ENCODE measurements at places on chromosomes 7 and 10.
A peak's percentile ranks its signal among the peaks of the same experiment; 100 is the strongest.

DNA sequence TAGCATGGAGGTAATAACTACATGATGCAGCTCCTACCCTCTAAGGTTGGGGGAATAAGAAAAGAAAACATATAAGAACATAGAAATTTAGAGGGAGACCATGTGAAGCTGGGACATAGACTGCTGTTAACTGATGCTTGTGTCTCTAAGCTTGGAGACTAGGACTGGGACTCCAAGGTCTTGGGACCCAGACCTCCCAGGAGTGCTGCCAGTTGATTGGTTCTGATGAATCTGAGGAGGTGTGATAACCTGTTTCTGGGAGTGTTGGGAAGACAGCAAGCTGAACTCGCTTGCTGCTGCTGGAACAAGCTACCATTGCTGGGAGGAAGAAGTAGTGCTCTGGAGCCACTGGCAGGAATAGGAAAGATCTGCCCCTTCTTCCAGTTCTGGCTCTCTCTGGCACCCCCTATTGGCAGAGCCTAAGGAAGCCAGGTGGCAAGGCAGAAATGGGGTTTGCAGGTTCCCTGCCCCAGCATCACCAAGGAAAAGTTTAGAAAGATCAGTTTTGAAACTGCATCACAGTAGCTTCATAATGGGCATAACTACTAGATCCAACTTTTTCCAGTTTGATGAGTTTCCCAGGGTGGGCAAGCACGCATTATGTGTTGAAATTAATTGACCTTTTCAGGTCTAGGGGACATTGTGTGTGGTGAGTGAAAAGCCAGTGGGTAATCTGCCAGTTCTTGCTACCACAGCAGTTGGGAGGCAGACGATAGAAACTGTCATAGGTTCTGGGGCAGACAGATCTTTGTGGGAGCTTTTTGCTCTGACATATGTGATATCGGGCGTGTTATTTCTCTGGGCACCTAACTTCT, 140.7 kb downstream of the SND1 start:
- no peak for DNase-seq

- DNase-seq: no peak
Measured at GRCh38 chr7:96246919-96247318, 75.0 kb downstream of the SLC25A13 start.

- DNase-seq: peak; percentile 55
Measured at GRCh38 chr10:119737823-119738222, 12.0 kb downstream of the INPP5F start.

- DNase-seq: no peak
Measured at GRCh38 chr10:11603741-11604140, 7.7 kb downstream of the USP6NL start.

DNA sequence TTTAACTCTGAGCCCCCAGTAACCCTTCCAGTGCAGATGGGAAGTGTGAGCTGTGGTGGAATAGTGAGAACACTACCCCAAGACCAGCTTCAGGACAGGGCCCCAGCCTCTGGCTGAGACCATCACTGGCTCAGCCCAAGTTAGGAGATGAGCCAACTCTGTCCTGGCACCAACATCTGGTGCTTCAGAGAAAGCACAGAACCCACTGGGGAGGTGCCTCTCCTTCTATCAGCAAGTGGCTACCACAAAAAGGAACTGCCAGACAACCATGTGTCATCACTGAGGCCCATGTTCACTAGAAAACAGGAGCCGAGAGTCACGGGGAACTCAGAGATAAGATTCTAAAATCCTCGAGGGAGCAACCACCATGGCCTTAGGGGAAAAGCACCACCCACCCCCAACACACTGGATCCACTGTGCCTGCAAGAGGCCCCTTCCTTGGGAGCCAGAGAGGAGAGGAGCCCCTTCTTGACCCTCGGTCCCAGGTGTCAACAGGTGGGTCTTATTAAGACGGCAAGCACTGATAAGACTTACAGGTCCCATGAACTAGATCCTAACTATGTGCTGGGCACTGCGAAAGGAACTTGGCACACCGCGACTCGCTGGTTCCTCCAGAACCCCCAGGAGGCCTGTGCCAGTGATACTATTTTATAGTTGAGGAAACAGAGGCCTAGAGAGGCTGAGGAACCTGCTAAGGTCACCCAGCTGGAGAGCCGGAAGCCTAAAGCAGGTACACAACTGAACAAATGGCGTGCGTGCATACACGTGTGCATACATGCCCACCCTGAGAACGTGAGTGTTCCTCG, 102.7 kb downstream of the FAM53B start:
- peak; percentile 28 for DNase-seq

GRCh38 chr10:127840884-127841283, 51.9 kb downstream of the CLRN3 start:
- DNase-seq: no peak

DNA sequence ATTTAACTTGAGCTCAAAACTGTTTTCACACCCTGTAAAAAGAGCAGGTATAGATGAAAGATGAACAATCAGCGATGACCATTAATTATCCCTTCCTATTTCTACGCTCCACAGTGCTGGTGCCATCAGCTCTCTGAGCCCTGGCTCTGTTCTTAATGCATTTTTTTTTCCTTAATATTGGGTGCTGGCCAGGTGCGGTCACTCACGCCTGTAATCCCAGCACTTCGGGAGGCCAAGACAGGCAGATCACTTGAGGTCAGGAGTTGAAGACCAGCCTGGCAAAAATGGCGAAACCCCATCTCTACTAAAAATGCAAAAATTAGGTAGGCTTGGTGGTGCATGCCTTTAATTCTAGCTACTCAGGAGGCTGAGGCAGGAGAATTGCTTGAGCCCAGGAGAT, 4.2 kb downstream of the STEAP4 start:
- no peak for DNase-seq

GRCh38 chr10:13978533-13979115, 352.1 kb downstream of the FRMD4A start:
- peak; percentile 92 for DNase-seq

- DNase-seq: no peak
Measured at GRCh38 chr7:19099194-19099593, 18.2 kb downstream of the TWIST1 start.

DNA sequence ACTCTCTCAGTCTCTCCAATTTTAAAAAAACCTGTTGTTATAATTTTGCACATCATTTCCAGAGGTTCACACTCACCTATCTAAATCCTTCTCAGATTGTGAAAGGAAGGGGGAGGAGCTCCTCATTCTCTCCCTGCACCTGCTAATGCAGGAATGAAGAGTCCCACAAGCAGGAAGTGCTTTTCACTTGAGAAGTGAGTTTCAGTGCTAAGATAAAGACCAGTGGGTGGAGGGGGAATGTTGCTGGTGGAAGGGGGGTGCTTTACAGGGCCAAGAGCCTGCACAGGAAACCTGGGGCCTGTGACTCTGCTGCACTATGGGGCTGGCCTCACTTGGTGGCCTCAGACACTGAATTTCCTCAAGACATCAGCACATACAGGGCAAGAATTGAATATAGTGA, 176.4 kb downstream of the PTPN20 start:
- DNase-seq: no peak

- DNase-seq: no peak
Measured at GRCh38 chr10:88557256-88557655, 25.9 kb downstream of the RNLS start.

- DNase-seq: peak; percentile 45
Measured at GRCh38 chr7:131498237-131498885, 58.1 kb downstream of the PODXL start.

DNA sequence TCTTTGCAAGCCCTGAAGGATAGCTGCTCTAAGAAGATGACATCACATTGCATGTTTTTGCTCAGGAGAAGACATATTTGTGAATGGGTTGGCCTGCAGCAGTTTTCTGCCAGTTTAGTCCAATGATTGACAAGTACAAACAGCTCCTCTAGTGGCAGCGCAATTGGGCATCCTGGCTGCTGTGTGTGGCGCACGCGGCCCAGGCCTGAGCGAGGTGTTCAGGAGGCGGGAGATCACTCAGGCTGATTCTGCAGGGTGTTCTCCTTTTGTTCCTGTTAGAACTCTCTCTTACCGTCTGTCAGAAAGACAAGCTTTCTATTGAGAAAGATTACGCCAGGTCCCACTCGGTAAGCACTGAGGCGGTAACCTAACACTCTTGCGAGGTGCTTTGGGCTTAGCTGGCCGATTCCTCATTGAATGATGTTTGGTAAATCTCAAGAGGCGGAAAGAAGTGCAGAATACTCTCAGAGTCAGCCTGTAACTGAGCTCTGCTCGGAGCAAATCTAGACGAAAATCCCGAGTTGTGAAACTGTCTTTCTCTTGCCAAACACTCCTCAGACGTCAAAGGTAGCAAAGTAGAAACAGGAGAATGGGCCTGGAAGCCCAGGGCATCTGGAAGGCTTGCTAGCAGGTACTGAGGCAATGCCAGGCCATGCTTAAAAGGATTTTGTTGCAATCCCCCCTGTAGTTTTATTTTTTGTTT, 219.2 kb upstream of the BMPER start:
- DNase-seq: no peak

DNA sequence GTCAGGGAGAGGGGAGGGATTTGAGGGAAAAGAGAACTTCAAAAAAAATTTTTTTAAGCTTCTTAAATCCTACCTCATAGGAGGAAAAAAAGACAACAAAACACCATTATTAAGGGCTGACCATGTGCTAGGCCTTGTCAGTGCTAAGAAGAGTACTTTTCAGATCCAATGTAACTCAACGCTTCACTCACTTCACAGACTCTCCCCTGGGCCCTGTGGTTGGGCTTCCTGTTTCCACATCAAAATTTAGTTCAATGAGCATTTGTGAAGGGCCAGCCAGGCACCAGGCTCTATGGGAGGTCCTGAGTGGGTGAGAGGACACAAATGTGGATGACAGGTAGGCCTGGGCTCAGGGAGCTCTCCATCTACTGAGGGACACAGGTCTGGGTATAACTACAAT, 249.8 kb downstream of the PTEN start:
- no peak for DNase-seq

DNA sequence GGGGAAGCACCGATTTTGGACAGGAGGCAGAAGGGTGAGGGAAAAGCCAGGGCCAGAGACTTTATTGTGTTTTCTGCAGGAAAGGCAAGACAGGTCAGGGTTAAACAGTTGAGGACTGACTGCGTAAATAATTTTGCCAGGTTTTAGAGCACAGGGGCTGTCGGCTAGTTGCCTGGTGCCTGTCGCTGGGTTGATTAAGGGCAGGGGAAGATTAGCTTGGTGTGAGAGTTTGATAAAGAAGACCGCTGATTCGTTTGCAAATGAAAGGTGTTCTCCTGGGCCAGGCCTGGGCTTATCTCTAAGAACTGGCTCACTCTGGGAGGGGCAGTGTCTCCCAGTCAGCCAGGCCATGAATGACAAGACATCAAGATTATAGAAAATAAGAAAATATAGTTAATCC, 75.6 kb downstream of the SLC37A3 start:
- no peak for DNase-seq

GRCh38 chr7:138502023-138502767, 42.1 kb downstream of the TRIM24 start:
- DNase-seq: no peak

GRCh38 chr7:156746891-156747290, 106.3 kb downstream of the RNF32 start:
- DNase-seq: no peak

GRCh38 chr7:115102738-115103137, 180.8 kb downstream of the MDFIC start:
- DNase-seq: no peak

GRCh38 chr10:11050301-11051287, 32.9 kb downstream of the CELF2 start:
- DNase-seq: no peak

- no peak for DNase-seq
Measured at GRCh38 chr10:114404171-114405010, at the start of gene AFAP1L2. Gene AFAP1L2, minus strand, starts transcription at chr10:114404502. Its CDS starts 47 bp downstream, at chr10:114404455.

DNA sequence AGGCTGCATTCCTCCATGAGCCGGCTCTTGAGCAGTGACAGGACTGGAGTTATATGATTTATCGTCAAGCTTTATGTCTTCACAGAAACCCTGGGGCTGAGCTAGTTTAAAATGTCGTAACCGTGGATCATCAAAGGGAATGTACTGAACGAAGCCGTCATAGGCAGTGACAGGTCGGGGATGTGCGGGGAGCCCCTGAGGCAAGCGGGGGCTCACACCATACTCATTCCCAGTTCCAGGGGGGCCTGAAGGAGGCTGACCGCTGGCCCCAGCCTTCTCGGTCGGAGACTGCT, 30.7 kb downstream of the JCAD start:
- DNase-seq: no peak

DNA sequence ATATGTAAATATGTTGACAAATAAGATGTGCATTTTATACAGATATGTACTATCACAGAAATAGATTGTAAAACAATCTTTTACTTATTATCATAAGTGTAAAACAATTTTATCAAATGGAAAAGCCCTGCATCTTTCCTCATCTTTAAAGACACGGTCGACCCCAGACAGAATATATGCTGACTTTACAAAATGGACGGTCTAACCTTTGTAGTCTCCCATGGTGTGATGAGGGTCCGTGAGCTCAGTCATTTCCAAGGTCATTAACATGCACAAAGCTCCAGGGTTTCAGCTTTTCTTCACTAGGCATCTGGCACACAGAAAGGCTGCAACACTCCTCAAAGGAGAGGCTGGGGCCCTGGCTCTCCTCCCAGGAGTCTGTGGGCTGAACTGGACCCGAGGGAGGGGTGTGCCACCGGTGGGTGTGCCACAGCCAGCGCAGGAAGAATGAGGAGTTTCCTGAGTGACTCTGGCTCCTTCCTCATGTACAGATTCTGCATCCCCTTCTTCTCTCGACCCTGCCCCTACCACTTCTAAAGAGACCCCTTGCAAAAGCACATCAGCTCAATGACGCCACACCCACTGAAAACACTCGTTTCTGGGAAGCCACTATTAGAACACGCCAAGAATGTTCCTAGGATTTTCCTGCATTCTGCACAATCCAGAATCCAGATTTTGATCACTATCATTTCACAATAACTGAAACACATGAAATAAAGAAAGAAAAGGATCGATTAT, 26.2 kb upstream of the ABLIM1 start:
- no peak for DNase-seq

DNA sequence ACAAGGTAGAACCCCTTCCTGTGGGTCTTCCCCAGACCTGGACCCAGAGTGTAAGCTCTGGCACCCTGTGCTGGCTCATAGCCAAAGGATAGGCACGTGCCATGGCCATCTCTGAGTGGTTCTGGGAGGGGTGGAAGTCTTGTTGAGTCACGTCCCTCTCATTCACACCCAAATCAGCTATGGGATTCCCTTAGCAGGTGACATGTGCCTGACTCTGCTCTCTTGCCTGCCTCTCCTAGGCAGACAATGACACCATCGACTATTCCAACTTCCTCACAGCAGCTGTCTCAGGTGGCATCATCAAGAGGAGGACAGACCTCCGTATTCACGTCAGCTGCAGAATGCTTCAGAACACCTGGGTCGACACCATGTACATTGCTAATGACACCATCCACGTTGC, 59.8 kb downstream of the C10orf120 start:
- no peak for DNase-seq

- DNase-seq: no peak
Measured at GRCh38 chr7:36045830-36046341, 107.2 kb upstream of the EEPD1 start.

Measured in GM04503 (cell line).